ENCODE measurements at places on chromosomes 5 and 9.

GRCh38 chr5:40274568-40274967, 405.1 kb upstream of the PTGER4 start:
- no peak for DNase-seq

GRCh38 chr9:103904242-103904641, 189.9 kb upstream of the SMC2 start:
- no peak for DNase-seq

DNA sequence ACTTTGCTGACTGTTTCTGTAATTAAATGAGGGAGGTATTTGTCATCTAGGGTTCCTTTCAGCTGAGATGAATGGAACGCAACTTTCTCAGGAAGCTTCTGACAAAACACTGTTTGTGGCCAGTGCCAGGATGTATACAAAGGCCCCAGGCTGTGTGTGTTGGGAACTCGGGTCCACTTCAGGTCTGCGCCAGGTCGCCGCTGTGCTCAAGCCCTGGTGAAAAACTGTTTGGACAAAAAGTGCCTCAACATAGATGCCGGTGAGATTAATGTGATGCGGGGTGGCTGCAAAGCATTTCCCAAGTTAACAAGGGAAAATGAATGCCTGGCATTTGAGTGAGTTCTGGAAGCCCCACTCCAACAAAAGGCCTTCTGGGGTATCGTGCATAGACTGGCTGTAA, 156.4 kb downstream of the GABBR2 start:
- no peak for DNase-seq

DNA sequence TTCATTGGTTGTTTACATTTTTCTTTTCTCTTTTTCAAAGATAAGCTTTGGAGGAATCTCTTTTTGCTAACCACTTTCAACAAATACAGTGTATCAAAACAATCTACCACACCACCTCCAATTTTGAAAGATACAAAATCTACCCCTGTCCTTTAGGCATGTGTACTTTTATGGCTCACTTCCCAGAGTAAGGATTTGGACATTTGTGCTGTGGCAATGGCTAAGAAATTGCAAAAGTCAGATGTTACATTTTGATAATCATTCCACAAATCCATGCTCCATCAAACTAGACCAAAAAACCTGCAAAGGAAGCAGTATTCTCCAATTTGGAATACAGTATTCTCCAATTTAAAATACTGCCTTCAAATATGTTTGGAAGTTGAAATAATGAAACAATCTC, 204.9 kb downstream of the MCTP1 start:
- DNase-seq = no peak

- DNase-seq = no peak
Observed at GRCh38 chr9:69572611-69573010, 99.6 kb downstream of the APBA1 start.

DNA sequence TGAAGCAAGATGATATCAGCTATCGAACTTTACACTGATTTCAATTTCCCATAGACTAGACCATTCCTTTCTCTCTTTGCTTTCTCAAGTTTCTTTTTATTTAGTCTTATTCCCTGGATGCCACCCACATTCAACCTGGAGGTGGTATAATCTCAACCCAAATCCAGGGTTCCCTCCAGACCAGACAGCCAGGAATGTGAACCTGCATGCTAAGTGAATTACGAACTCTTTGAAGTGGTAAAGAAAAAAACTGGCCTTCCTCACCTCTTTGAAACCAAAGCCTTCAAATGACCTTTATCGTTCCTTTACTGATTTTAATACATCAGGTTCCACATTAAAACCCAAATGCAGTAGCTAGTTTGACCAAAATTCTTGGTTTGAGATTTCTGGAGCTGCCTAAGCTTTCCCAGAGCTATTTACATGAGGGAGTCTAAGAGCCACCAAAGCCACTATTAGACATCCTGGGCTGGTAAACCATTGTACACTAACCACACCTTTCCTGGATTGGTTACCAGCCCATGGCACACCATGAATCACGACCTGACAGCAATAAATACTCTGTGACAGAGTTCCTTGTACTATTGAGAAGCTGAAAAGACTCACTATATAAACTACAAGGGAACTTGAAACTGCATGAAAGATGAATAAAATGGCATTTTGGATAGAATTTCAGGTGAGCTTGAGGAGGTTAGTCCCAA, 323.7 kb downstream of the ADAMTS6 start:
- DNase-seq = no peak

DNA sequence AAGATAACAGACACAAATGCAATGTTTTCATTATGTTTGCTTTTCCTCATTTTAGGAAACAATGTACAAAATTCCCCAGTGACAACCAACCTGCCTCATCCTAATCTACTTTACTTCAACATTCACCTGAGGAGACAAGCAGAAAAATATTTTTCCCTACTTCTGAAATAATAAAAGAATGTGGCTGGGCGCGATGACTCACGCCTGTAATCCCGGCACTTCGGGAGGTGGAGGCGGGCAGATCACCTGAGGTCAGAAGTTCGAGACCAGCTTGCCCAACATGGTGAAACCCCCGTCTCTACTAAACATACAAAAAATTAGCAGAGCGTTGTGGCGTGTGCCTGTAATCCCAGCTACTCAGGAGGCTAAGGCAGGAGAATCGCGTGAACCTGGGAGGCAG, 36.9 kb downstream of the MYO10 start:
- DNase-seq = no peak

DNA sequence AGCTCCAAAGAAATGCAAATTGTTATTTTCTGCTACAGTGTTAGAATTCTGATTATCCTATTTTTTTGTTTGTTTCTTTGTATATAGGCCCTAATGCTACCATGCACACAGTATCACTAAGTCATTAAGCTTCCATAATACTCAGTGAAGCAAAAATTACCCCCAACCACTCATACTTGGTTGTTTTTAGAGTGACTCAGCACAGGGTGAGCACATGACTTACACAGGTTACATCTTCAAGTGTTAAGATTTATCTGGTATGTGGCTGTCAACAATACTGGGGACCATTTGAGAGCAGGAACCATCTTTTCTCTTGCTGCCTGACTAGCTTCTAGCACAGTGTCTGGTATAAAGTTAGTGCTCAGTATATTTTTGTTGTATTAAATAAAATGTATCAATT, 255.8 kb upstream of the SLC24A2 start:
- no peak for DNase-seq

DNA sequence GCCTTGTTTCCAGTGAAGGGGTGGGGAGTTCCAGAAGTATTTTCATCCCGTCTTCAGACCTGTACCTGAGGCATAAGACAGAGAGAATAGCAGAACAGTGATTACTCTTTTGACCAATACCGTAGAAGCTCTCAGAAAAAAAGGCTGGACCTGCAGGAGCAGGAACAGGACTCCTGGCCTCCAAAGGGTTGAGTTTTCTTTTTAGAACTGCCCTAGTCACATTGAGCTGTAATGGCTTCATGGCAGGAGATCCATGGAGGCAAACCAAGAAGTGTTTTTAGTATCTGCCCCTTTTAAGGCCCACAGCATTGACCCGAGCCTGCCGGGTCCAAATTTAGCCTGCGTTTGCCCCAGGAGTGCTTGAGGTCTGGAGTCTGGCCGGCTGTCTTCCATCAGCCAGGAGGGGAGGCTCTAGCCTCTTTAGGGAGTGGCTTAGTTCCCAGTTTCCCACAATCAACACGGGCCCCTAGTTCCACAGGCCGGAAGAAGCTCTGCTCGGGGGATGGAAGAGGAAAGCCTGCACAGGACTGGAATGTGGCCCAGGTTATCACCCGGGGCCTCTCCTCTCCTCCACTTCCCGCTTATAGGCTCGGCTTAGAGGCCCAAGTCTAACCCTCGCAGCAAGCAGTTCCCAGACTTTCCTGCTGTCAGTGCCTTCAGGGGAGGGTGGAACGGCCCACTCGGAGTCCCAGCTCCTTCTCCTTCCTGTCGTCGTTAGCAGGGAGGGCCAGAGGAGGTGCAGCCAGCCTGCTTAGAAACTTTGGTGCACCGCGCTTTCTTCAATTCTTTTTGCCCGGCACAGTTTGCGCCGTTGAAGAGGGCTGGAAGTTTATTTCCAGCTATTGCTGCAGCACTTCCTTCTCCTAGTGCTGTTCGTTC, 80.7 kb downstream of the C9orf152 start:
- DNase-seq = no peak

- no peak for DNase-seq
Observed at GRCh38 chr5:60232036-60232795, 338.7 kb upstream of the PDE4D start.

GRCh38 chr5:84130006-84130580, 254.6 kb downstream of the EDIL3 start:
- no peak for DNase-seq

GRCh38 chr9:127143920-127144465, 21.6 kb upstream of the ANGPTL2 start:
- no peak for DNase-seq

- DNase-seq = no peak
Observed at GRCh38 chr9:21904776-21905175, 89.4 kb downstream of the CDKN2A start.

- DNase-seq = no peak
Observed at GRCh38 chr5:74209571-74209970, 431.0 kb downstream of the ENC1 start.

- no peak for DNase-seq
Observed at GRCh38 chr9:88567870-88568269, 32.9 kb downstream of the NXNL2 start.

- DNase-seq = no peak
Observed at GRCh38 chr9:32345243-32345642, 39.2 kb upstream of the ACO1 start.

- no peak for DNase-seq
Observed at GRCh38 chr5:113194591-113194990, 218.0 kb downstream of the DCP2 start.

GRCh38 chr5:111072949-111073682, 1.6 kb downstream of the TSLP start:
- no peak for DNase-seq

GRCh38 chr9:111186021-111186530, 143.9 kb downstream of the OR2K2 start:
- no peak for DNase-seq

GRCh38 chr5:133950821-133951612, 17.4 kb downstream of the C5orf15 start:
- DNase-seq = no peak

DNA sequence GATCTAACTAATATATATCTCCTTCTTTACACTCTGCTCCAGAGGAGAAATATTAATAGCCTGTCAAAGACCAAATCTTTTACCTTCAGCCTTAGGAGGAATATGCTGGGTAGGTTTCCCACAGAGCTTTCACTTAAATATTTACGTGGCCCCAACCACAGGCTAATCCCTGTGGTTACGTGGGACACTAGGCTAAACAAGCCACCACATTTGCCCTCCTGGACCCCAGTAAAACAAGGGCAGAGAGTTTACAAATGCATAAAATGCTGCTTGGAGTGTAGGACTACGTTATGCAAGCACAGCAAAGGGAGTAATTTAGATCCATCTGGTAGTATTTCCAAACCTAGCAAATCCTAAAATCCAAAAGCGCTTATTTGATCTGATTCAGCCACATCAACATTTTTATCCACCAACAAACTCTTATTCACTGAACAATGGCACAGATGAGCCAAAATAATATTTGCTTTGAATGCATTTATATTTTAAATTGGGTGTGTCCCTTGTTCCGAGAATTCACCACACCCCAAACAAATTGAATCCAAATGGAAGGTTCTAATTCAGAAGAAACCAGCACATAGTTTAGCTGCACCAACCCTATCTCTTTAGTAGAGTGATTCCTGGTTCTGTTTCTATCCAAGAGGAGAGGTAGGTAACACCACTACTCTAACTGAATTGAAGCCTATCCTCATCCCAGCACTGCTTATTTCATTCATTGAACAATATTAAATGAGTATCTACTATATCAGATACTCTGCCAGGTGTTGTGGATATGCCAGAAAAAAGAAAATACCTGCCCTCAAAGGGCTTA, 179.0 kb downstream of the TSSK1B start:
- no peak for DNase-seq

GRCh38 chr9:120886490-120886967, 9.5 kb upstream of the PHF19 start:
- no peak for DNase-seq

DNA sequence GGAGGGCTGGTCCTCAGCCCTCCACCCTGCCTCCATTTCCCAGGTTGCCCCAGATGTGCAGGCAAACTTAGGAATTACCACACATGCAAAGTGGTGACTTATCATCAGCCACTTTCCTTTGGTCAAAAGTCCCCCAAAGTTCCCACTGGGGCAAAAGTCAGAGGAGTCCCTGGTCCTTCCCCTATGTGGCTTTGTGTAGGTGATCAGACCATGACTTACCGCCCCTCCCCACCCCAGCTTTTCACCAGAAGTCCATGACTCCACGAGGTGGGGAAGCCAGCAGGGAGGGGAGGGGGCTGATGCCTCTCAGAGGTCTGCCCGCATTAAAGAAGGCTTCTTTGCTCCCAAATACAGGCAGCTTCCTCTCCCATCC, 5.8 kb downstream of the TRAF1 start:
- no peak for DNase-seq

GRCh38 chr9:108382310-108382709, 473.5 kb downstream of the ACTL7B start:
- no peak for DNase-seq

DNA sequence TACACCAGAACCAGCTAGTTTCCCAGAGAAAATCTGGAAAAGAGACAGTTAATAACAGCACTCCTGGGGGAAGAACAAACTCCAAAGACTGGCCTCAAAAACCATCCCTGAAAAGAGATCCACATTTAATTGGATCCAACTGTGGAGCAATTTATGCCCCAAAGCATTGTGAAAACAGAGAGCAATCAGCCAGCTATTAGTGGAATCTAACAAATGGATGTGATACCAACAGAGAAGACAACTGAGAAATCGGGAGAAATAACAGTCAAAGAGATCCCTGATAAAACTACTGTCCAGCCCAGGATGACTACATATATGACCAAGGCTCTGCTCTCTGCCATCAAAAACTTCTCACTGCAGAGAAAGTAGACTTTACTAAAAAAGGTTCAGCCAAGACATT, 40.5 kb upstream of the TRIO start:
- no peak for DNase-seq

DNA sequence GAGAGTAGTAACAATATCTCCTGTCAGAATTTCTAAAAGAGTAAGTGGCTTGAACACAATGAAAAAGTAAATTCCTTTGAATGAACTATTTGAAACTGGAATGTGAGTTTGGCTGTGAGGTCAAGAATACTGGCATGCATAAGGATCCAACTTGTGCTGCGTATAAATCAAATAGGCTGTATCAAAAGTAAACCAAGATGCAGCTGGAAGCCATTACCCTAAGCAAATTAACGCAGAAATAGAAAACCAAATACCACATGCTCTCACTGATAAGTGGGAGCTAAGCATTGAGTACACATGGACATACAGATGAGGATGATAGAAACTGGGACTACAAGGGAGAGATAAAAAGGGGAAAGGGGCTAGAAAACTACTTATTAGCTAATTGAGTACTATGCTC, 24.0 kb upstream of the SRFBP1 start:
- no peak for DNase-seq

DNA sequence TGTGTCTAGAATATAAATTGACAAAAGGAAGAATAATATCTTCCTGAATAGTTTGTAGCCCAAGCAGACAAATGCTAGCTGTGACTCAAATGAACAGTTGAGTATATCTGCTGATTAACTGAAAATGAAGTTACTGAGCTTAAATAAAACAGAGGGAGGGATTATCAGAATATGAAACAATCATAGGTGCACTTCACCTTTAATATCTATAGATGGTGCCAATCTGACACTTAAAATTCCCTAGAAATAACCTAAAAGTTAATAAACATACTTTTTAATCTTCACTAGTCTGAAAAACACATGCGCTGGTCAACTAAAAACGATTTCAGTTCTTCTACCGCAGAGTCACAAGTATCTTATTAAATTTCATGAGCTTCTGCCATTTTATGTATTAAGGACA, 280.8 kb upstream of the RASA1 start:
- DNase-seq = no peak
